ENCODE measurements at places on chromosomes 4 and X. TPM values are rescaled to one million over a fixed set of nuclear protein-coding genes. Genes with fewer than 3 reads are reported as not detected.

Gene MAGEA11
- not detected for total RNA-seq

Gene DDX60
- total RNA-seq: 98.6 TPM

Gene EPGN
- total RNA-seq: 0.32 TPM

Gene LRAT
- not detected for total RNA-seq

Gene PRKX
- 61.4 TPM for total RNA-seq

Gene TCEAL2
- not detected for total RNA-seq

Gene ODAPH
- total RNA-seq: not detected

Gene ADH1C
- not detected for total RNA-seq

Gene PAK3
- total RNA-seq: under 0.01 TPM

Gene ARHGAP4
- 92.9 TPM for total RNA-seq

Gene ZNF141
- total RNA-seq: 13.5 TPM

Gene SULT1B1
- 59.4 TPM for total RNA-seq

Gene LCORL
- total RNA-seq: 13.0 TPM

Gene FNIP2
- total RNA-seq: 29.8 TPM

Gene UCP1
- total RNA-seq: not detected

Gene COL4A5
- 26.7 TPM for total RNA-seq

Gene MAGEE2
- not detected for total RNA-seq

Gene PRDM8
- 2.3 TPM for total RNA-seq

Gene TLR3
- total RNA-seq: 0.65 TPM

Gene MAGEB5
- total RNA-seq: not detected

Gene GRIA3
- 0.15 TPM for total RNA-seq

Gene RPL10
- total RNA-seq: 1,669 TPM

Gene RTL9
- total RNA-seq: not detected

Gene MAGEE1
- total RNA-seq: 1.2 TPM

Gene PCDH10
- 31.3 TPM for total RNA-seq

Gene UBA6
- total RNA-seq: 163 TPM

Gene TCEAL5
- not detected for total RNA-seq

Gene MAGEB2
- total RNA-seq: not detected

Gene FSTL5
- total RNA-seq: 1.9 TPM

Gene ANAPC10
- 37.5 TPM for total RNA-seq

Gene RAB40A
- not detected for total RNA-seq

Data from epithelial cell of umbilical artery (primary cell).